ENCODE measurements at places on chromosomes 1 and 21.

- DNase-seq, result no peak
These were observed at the start of gene FCRL1 for GRCh38 chr1:157819896-157820295. TSS of gene FCRL1 (minus strand) at chr1:157820120. CDS start at chr1:157820037, 83 bp downstream.

DNA sequence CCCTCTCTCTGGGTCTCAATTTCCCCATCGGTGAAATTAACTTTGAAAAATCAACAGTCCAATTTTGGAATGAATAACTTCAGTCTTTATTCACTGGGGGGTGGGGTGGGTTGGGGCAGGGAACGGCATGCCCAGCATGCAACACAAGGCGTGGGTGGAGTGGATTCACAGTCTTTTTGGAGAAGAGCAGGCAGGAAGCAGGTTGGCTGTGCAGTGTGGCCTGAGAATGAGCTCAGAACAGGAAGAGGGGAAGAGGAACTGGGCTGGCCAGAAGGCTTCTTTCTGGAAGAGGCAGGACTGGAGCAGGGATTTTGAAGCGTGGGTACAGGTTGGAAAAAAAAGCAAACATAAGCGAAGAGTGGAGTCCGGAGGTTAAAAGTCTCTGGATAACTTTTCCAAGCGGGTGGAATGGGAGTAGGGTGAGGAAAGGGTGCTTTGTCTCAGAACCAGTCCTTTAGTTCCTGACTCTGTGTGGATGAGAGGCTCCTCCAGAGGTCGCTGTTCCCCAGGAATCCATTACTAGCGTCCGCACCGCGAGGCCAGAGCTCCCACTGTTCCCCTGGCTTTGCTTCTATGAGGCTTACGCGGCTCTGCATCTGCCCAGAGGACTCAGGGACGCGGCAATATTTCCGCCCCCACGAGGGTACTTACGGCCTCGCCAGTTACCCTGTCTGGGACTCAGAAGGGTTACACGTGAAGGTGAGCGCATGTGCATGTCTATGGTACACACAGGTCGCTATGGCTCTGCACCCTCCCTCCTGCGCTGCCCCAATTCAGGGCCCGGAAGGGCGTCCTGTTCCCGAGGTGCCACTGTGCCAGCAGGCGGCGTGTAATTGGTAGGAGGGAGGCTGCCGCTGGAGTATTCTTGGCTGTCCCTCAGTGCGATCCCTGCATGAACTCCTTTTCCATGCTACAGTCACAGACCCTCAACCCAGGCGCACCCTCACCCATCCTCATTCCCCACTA, 5.5 kb upstream of the FOXD2 start:
- no peak for DNase-seq

DNA sequence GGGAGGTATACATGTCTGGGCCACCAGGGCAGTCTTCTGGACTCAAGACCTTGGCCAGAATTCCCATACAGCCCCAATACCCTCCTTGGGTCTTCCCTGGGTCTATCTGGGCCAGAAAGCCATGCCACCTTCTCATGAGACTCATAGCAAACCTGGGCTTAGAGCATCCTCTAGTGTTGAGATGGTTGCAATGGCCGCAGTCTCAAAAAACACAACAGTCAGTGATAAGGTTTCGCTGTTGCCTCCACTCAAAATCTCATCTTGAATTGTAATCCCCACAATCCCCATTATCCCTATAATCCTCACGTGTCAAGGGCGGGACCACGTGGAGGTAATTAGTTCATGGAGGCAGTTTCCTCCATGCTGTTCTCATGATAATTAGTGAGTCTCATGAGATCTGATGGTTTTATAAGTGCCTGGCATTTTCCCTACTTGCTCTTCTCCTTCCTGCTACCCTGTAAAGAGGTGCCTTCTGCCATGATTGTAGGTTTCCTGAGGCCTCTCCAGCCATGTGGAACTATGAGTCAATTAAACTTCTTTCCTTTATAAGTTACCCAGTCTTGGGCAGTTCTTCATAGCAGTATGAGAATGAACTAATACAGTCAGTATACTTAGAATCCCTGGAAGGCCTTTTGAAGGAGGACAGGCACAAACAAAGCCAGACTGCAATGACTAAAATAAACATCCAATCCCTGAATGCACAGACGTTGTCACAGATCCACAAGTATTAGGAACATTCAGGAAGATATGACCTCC, 77.0 kb downstream of the CTH start:
- DNase-seq, result no peak

- no peak for DNase-seq
These were observed 226.4 kb downstream of the DSCAM start for GRCh38 chr21:40620386-40621145.

DNA sequence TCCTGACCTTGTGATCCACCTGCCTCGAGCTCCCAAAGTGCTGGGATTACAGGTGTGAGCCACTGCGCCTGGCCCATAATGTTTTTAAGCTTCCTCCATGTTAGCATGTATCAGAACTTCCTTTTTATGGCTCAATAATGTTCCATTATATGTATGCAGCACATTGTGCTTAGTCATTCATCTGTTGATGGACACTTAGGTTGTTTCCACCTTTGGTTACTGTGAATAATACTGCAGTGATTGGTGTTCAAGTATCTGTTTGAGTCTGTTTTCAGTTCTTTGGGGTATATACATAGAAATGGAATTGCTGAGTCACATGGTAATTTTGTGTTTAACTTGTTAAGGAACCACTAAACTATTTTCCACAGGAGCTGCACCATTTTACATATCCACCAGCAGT, 17.7 kb downstream of the CMPK1 start:
- DNase-seq, result no peak

GRCh38 chr1:51170342-51170741, 65.7 kb upstream of the RNF11 start:
- no peak for DNase-seq

GRCh38 chr1:14182856-14183255, 415.6 kb upstream of the KAZN start:
- DNase-seq, result no peak

- no peak for DNase-seq
These were observed 50.0 kb downstream of the MATN1 start for GRCh38 chr1:30673395-30673794.

GRCh38 chr1:118184739-118185083, 317 bp downstream of the SPAG17 start:
- DNase-seq, result no peak

GRCh38 chr1:12594966-12595756, 22.8 kb downstream of the DHRS3 start:
- no peak for DNase-seq

GRCh38 chr1:240258910-240259309, 167.2 kb downstream of the FMN2 start:
- DNase-seq, result peak; percentile 33

- DNase-seq, result no peak
These were observed 206.2 kb downstream of the SMYD3 start for GRCh38 chr1:246300626-246301549.

DNA sequence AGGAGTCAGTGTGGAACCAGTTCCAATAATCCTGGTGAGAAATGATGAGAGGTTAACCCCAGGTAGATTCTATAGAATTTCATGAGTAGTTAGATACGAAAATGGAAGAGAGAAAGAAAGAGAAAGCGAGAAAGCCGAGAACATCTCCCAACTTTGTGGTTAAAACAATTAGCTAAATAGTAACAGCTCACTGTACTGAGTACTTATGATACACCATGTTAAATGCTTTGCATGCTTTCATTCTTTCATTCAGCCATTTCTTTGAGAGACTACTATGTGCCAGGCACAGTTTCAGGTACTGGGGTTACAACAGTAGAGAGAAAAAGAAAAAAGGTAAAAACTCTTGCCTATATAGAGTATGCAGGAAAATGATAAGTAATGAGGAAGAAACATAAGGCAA, 109.7 kb upstream of the SYT6 start:
- DNase-seq, result no peak

- no peak for DNase-seq
These were observed 8.8 kb downstream of the FCRLB start for GRCh38 chr1:161730050-161730564.

DNA sequence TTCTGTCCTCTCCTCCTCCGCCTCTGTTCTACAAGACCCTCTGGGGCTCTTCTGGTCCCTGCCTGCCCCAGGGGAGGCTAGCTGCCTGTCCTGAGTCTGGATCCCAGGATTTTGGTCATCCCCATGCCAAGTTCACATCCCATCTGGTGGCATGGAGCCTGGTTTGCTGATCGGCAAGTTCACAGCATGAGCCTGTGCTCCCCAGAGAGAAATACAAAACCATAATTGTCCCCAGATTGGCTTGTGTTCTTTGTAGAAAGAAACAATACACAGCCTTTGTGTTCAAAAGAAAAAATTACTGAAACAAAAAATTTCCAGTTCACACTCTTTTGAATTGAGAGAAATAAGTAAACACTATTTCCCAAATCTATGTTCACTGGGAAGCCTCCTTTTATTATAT, 149.4 kb upstream of the ZC3H12A start:
- DNase-seq, result no peak

- DNase-seq, result peak; percentile 12
These were observed 380.6 kb upstream of the NEGR1 start for GRCh38 chr1:72662918-72663317.

DNA sequence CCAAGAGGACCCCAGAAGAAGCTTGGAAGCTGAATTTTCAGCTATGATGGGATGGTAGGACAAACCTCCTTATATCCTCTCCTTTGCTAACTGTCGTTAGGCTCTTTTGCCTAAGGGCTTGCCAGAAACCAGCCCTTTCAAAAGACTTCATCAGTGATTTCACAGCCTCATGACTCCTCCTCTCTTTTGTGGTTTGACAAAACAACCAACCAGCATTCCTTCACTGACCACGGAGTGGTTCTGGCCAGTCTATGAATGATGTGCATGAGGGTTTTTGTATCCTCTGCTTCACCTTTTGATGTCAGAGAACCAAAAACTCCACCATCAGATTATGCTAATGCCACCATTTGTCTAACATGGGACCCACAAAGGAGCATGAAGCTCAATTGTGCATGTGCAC, 116.9 kb upstream of the COA6 start:
- no peak for DNase-seq

- DNase-seq, result no peak
These were observed 131.2 kb downstream of the TRABD2B start for GRCh38 chr1:47865881-47866535.

DNA sequence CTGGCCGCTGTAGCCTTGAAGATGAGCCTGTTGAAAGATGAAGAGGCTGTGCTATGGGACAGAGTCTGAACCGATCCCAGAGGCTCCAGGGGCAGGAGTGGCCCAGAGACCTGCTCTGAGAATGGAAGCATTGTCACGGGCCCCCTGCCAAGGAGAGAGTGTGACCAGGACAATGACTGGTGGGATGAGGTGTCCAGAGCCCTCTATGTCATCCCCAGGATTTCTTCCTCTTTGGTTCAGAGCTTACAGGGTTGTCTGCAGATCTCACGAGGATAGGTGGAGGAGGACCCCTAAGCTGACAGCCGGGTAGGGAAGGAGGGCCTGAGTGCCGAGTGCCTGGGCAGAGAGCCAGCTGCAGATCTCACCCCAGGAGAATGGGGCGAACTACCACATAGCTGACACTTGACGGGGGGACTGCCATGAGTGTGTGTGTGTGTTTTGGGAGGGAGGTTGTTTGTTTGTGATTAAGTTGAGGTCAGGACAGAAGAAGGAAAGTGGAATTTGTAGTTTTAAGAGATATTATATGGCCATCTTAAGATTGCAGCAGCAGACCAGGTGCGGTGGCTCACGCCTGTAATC, 25.4 kb downstream of the PIK3CD start:
- no peak for DNase-seq

- no peak for DNase-seq
These were observed 21.6 kb downstream of the PSEN2 start for GRCh38 chr1:226891846-226892523.

DNA sequence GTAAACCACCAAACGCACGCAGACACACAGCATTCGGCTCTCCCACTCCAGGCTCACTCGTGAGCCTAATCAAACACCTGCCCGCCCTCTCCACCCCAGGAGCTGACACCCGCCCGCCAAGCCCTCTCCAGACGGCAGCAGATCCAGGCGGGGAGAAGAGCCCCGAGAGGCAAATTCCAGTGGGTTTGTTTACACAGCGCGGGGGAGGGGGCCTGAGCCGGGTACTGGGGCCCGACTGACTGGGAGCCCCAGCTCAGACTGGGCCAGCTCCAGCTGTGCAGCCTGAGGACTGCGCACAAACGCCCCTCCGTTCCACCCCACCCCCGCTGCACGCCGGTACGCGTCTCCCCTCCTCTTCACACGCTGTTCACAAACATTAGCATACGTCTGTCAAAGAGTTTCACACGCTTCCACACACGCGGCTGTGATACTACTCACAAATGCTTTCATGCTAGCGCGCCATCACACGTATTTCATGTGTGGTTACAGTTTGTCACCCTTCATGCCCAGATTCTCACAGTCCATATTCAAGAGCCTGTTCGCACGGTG, 1.0 kb upstream of the EFNA1 start:
- DNase-seq, result no peak

GRCh38 chr1:203828002-203828401, 32.6 kb downstream of the ZBED6 start:
- DNase-seq, result no peak

GRCh38 chr21:32347977-32348376, 44.8 kb downstream of the URB1 start:
- no peak for DNase-seq

- no peak for DNase-seq
These were observed 50.6 kb downstream of the NDUFS5 start for GRCh38 chr1:39076799-39077148.
